ENCODE measurements at places on chromosomes 12 and 14. TPM values are rescaled to one million over a fixed set of nuclear protein-coding genes. Genes with fewer than 3 reads are reported as not detected.

RERG gene
- 0.04 TPM for polyA plus RNA-seq

- DNase-seq = no peak
Observed at GRCh38 chr14:24857277-24857676, 192.7 kb downstream of the STXBP6 start.

DNA sequence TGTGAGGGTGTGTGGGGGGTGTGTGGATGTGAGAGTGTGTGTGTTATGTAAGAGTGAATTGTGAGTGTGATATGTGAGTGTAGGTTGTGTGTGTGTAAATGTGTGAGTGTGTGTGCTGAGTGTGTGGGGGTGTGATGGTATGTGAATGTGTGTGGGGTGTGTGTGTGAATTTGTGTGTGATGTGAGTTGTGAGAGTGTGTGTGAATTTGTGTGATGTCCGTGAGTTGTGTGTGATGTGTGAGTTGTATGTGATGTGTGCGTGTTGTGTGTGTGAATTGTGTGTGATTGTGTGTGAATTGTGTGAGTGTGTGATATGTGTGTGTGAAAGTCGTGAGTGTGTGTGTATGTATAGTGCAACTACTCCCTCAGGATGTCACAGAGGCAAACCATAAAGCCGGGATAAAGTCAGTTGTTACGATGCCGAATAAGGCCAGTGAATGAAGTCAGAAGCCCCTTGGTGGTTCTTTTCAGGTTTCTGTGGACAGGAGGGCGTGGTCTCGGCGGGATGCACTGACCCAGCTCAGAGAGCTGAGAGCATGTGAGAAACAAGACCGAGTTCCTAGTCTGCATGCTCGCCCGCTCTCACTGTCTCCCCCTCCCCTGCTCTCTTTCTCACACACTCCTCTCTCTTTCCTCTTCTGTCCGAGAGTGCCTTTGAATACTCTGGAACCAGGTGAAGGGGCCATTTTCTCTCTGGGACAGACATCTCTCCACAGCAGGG lies 71.8 kb upstream of the MAX start:
- no peak for DNase-seq

DNA sequence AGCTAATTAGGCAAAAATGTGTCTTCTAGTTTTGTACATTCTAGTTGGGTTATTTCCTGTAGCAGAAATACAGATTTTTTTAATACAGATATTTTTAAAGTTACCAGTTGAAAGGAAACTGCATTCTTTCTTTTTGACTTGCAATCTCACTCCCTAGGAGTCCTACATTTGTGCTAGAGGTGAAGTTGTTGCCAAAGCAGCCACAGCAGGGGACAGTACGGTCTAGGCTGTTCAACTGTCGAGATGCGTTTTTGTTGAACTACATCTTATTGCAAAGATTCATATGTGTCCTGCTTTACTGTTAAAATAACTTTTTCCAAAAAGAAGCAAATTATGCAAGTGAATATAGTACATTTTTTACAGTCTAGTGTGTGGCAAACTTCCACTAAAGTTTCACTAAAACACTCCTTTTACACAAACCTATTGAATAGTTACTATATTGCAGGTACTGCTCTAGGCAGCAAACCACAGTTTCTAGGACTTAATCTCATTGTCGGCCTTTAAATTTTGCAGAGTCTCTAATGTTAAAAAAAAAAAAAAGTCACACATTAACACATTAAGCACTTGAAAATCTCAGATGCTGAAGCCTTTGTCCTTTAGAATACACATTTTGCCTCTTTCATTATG lies 30.2 kb upstream of the SRGAP1 start:
- DNase-seq = no peak

GRCh38 chr14:31083781-31084180 lies 57.6 kb upstream of the STRN3 start:
- DNase-seq = no peak

SERPINA12 gene
- not detected for polyA plus RNA-seq

DNA sequence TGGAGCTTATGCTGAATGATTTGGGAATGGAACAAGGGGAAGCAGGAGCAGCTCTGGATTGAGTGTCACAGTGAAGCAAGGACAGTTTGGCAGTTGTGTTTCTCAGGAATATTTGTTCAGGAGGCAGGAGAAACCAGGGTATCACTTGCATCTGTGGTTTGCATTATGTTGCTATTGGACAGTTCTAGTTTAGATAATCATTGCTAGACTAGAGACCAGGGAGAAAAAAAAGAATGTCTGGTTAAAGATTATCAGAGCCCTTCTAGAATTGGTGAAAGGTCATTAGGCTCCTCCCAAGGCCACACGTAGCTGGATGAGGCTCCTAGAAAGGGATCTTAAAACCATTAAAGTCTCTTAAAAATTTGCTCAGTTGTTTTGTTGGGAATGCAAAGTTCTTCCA lies 17.0 kb upstream of the SRSF5 start:
- DNase-seq = no peak

- DNase-seq = no peak
Observed at GRCh38 chr12:129328235-129328634, 475.0 kb downstream of the GLT1D1 start.

GRCh38 chr12:80704420-80704819 lies 3.0 kb upstream of the MYF6 start:
- no peak for DNase-seq

- DNase-seq = peak; percentile 87
Observed at GRCh38 chr12:6229224-6230218, 29.3 kb downstream of the CD9 start.

GRCh38 chr14:96926001-96926400 lies 128.8 kb downstream of the VRK1 start:
- no peak for DNase-seq

AGAP2 gene
- polyA plus RNA-seq = 0.04 TPM

- no peak for DNase-seq
Observed at GRCh38 chr12:77696183-77696582, 134.5 kb upstream of the NAV3 start.

GPR68 gene
- 0.20 TPM for polyA plus RNA-seq

DNA sequence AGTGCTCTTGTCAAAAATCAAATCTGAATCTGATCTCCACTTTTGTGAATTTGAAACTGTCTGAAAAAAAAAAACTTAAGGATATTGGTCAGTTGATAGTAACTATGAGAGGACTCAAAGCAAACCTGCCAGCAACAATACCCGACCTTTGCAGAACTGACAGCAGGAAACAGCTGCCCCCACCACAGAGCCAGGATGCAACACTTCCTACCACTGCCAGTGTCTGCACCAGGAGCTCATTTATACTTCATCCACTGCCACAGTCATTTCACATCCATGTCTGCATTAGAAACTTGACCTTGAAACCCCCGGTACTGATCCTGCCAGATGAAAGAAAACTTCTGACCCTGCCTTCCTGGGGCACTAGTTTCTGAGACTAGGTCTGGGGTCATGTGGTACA lies 27.4 kb upstream of the RXYLT1 start:
- DNase-seq = no peak

NPAS3 gene
- 0.04 TPM for polyA plus RNA-seq

DNA sequence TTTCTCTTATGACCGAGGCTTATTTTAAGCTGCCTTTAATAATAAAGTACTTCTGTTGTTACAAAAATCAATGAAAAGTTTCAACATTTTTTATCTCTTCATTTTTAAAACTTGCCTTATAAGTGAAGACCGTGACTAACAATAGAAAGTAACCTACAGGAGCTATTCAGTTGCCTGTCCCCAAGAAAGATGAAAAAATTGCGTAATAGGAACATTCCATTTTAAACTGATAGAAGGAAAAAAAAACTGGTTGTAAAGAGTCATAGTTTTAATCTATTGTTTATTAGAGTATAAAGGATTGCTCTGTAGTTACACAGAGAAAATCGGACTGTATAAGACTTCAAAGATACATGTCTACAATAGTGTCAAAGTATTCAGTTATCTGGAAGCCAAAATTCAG lies 83.3 kb downstream of the DAAM1 start:
- no peak for DNase-seq

DNA sequence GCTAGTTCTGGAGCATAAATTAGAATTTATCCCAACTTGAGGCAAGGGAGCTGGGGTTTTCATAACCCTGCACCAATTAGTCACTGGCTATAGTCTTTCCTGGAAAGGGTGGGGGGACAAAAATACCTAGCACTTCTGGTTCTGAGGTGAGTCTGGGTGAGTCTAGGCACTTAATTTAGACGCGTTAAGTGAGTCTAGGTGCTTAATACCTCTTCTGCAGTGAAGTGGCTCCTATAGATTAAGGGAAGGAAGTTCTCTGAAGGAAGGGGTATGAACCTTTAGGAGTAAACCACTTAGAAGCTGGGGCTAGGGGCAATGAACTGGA lies 251.7 kb downstream of the EFCAB11 start:
- DNase-seq = no peak

- peak; percentile 61 for DNase-seq
Observed at GRCh38 chr14:104970231-104971068, 7.7 kb downstream of the AHNAK2 start.

ATL1 gene
- polyA plus RNA-seq = 5.5 TPM

DNA sequence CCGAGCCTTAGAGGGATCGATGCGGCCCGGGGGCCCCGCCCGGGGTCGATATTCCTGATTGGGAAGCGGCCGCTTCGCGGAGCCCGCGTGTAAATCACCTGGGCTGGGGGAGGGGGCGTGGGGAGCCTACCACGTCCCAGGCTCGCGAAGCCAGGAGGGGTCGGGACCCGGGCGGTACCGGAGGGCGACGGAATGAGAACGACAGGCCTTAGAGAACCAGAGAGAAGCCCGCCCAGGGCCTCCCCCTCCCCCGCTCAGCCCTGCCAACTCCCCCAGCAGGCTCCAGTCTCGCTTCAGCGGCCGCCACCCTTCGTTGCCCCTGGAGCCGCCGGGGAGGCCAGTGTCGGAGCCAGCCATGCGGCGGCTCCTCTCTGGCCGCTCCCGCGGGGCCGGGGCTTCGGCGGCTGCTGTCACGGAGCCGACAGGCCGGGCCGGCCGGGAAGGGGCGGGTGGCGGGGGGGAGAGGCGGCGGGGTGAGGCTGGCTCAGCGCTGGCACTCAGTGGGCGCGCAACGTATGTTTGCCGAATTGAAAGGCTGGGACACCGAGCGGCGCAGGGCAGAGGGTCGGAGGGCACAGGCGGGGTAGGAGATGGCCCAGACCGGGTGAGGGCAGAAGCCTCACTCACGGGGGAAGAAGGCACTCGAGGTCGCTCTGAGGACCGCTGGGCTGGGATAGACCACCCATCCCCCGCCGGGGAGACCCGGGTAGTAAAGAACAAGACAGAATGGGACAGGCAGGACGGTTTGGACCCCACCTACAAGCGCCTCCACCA lies 1.4 kb upstream of the DNAJC22 start:
- no peak for DNase-seq

CAPZA3 gene
- not detected for polyA plus RNA-seq
